Activated CD4-positive, CD25-positive, alpha-beta regulatory T cell treated with anti-CD3 and anti-CD28 coated beads, Interleukin-2, amount 50 U/mL, for 24 hours (primary cell): ENCODE measurements at places on chromosomes 11 and 22.

DNA sequence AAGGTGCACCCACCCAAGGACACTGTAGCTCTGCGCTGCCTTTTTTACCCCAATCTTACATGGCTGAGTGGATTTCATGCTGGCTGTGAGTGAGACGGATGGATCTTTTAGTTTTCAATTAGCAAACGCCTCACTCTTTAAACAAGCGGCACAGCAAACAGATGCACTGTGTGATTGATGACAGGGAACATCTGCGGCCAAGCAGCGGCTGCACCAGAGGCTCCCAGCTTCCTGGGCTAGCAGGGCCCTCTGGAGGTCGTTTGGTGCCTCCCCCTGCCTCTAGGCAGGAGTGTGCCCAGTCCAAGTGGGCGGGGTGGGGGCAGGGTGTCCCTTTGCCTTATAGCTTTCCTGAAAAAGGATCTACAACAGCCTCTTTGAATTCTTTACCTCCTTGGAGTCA is 2.1 kb upstream of the DRD2 start:
- ATAC-seq, result no peak

DNA sequence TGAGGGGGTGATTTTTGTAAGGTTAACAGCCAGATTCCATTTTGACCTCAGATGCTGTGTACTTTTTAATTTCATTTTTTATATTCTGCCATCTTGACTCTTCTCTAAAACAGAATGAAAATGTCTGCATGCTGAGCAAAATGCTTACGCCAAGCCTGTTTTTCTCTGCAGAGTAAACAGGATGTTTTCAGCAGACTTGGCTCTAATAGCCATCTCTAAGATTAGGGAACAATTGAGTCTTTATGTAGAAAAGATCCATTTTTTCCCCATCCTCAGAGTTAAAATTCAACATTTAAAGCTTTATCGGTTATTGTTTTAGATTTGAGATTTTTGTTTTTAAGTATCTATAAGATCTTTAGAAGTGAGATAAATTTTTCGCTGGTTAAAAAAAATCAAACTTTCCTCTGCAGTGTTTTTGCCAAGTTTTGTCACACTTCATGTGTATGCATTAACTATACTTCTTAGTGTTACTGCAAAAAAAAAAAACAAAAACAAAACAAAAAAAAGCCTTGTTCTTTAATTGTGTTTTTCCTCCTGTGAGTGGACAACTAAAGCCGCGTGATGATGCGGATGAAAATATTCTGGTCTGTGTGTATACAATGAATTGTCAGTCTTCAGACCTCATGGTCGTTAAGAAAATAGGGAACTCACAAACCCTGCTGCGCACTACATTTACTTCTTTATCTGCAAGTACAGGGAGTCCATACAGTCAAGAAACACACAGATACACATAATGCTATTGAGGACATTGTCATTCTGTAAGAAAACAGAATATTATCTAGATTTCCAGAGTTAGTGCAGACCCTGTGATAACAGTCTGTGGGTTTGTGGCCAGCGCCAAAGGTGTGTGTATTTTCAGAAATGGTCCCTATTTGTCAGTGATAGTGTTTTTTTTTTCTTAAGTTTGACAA is 17.5 kb upstream of the ADSL start:
- ATAC-seq, result no peak

DNA sequence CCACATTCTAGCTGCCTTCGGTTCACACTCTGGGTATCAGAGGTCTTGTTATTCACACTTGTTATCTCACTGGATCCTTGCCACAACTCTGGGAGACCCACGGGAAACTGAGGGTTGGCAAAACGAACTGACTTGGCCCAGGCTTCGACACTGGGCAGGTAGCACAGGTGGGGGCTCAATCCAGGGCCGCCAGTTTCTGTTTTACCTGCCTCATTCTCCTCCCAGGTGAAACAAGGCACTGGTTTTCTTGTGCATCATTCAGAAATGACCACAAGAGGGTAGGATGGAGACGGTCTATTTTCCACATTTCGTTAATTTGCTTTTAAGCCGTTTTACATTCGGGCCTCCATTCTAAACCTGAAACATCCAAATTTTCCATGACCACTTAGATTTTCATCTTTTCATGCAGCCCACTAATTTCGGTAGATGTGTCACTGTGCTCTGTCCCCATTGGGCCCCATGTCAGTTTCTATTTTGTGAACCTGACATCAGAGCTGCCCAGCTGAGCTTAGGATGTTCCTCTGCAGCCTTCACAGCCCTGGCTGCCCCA is 108.1 kb downstream of the KIAA1671 start:
- ATAC-seq, result peak; percentile 92

DNA sequence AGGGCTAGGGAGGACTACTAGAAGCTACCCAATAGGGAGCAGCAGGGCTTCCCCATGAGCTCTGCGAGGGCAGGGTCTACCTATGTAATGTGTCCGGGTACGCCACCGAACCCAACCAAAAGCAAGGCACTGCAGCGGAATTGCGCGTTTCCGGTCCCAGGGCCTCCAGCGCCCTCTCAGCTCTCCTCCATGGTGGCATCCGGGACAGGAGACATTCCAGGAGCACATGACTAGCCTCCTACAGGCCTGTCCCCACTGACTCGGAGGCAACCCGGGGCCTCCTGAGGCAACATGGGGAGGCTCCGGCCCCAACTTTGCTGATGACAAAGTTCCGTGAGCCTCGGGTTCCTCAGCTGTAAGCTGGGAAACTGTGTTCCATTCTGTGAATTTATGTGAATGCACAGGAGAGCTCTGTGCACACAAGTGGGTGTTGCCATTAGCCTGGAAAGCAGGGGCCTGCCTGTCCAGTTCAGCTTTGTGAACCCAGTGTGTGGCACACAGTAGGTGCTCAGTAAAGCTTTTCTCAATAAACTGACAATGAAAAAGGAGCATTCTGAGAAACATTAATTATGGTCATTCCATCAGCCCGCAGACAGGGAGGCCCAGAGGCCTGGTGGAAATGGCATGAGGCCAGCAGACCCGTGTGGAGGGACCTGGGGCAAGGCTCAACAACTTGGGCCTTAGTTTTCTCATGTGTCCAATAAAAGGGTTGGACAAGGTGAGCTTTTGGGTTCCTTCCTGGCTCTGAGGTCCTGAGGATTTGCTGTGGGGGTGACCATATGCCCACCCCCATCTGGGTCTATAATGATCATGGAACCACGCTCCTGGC is 50.3 kb downstream of the CHRDL2 start:
- ATAC-seq, result no peak

DNA sequence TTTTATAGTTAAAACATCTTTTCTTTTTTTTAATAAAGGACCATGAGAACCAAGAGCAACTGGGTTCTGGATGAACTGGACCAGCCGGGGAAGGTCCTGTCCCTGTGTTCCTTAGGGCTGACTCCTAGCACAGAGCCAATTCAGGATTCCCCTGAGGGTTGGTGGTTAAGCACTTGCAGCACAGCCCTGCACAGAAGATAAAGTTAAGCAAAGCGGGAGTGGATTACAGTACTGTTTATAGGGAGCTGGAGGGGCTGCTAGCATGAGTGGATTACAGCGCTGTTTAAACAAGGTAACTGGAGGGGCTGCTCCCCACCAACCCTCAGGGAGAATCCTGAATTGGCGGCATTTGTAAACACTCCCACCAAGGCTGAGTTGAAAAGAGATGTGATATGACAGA is 90.6 kb downstream of the CELSR1 start:
- no peak for ATAC-seq

DNA sequence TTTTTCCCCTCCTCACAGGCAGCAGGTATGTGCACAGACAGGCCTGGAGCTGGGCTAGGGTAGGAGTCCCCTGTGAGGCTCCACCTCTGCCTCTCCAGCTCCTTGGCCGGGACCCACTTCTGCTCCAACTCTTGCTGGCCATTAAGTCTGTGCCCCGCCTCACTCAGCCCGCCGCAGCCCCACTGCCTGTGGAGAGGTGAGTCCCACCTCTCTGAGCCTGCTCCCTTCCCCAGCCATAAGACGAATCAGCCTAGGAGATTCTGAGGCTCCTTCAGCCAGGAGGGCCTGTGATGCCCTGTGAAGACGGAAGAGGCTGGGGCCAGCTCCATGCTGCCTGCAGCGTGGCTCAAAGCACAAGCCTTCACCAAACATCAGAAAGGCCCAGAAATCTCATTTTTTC is 23.0 kb downstream of the TSKU start:
- no peak for ATAC-seq

- peak; percentile 30 for ATAC-seq
Observed at GRCh38 chr11:11960687-11961086, 47.7 kb downstream of the DKK3 start.

DNA sequence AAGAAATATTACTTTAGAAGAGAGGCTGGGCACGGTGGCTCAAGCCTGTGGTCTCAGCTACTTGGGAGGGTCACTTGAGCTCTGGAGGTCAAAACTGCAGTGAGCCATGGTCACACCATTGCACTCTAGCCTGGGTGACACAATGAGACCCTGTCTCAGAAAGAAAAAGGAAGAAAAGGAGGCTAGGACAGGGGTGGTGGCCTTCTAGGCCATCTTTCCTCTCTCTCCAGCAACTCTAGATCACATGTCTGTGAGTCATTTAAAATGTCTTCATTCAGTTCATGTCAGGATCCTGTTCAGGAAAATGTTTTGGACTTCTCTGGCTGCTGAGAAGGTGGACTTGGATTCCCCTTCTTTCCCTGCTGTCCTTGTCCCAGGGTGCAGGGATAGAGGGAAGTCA is 53.3 kb downstream of the PPFIA1 start:
- ATAC-seq, result no peak

GRCh38 chr11:43537833-43538615 is 142.5 kb upstream of the HSD17B12 start:
- ATAC-seq, result no peak

GRCh38 chr11:7272373-7272772 is 20.7 kb downstream of the SYT9 start:
- no peak for ATAC-seq

DNA sequence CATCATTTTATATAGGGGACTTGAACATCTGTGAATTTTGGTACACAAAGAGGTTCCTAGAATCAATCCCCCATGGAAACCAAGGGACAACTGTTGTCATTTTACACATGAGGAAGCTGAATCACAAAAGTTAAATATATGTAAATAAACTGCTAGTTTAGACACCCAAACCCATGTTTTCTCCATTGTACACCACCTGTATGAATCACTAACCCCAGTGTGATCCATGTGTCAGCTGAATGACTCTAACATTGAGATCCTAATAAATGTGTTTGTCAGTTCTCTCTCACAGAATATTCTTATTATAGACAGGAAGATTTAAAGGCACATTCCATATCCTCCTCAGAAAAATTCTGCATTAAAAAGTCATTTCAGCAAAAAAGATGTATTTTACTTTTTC is 83.3 kb downstream of the ATG16L2 start:
- no peak for ATAC-seq

- no peak for ATAC-seq
Observed at GRCh38 chr11:12238420-12238819, 128.0 kb downstream of the MICAL2 start.

DNA sequence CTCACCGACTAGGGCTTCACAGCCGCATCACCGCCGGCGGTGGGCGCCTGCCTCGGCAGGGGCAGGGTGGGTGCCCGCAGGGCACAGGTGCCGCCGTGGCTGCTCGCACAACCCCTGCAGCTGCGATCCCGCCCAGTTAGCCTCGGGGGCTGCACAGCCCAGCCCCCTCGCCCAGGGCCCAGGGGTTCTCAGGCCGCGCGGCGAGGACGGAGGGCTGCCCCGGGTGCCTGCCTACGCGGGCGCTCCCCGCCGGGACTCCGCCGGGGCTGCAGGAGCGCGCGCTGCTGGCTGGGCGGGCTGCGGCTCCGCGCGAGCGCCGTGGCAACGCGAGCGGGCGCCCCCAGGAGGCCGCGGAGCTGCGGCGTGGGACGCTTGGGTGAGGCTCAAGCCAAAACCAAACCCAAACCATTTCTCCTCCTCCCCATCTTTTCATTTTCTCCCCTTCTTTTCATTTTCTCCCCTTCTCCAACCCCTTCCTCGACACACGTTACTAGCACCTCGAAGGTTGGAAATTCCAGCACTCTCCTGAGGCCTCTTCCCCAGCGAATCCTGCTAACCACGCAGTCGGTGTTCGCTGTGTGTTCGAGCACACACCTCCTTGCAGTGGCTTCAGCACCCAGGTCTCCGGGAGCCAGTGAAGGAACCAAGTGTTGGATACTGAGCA is at the start of gene MICAL3:
MICAL3 (minus strand) TSS at position 286 of the 664 bp plus-strand sequence. CDS start 117,749 bp downstream, outside the sequence.
- peak; percentile 92 for ATAC-seq

DNA sequence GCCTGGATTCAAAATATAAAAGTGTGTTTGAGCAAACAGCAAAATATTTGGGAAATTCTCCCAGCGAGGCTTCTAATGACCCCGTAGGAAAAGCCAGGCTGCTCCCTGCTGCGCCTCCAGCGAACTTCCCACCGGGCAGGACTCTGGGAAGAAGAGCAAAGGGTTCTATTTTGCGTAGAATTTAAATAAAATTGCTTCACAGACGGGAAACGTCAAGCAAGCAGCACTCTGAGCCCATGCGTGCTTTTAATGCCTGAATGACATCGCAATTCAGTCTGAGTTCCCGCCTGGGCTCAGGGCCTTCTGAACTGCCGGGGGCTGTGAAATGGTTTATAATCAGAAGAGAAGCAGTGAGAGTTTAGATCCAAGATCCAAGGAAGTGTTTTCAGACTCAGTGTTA is 775.1 kb downstream of the BRD1 start:
- ATAC-seq, result no peak

- no peak for ATAC-seq
Observed at GRCh38 chr11:111310723-111311122, 12.4 kb downstream of the POU2AF3 start.

GRCh38 chr11:115272925-115273324 is 231.3 kb downstream of the CADM1 start:
- no peak for ATAC-seq

DNA sequence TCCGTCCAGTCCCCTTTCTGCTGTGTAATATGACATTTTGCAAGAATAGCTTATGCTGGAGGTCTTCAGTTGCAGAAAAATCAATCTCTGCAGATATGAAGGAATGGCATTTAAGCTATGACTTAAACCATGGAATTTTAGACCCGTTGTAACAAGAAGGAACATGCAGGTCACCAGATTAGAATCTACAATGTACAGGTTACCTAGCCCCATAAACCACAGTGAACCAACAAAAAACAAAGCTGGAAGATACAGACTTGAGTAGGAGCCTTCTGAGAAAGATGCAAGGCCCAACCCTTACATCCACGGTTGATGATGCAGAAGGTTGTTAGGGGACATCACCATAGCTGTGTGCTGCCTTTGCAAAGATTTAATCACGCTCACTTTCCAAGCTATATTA is 132.5 kb downstream of the WT1 start:
- no peak for ATAC-seq

- no peak for ATAC-seq
Observed at GRCh38 chr22:31752096-31752847, 1.5 kb upstream of the DEPDC5 start.

DNA sequence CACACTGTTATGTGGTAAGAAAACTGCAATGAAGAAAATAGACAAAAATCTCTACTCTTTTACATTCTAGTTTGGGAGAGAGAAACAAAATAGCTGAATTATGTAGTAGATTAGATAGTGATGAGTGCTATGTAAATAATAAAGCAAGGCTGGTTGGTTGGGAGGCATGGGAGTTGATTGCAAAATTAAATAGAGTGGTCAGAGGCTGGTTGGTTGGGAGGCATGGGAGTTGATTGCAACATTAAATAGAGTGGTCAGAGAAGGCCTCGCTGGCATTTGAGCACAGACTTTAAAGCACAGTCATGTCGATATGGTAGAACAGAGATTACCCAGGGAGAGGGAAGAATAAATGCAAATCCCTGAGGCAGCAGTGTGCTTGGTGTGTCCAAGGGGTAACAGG is 22.4 kb downstream of the SIK2 start:
- ATAC-seq, result no peak
